ENCODE measurements at places on chromosomes 6 and 20.

- DNase-seq, result no peak
Measured at GRCh38 chr6:125888989-125889656, 67.4 kb upstream of the HINT3 start.

DNA sequence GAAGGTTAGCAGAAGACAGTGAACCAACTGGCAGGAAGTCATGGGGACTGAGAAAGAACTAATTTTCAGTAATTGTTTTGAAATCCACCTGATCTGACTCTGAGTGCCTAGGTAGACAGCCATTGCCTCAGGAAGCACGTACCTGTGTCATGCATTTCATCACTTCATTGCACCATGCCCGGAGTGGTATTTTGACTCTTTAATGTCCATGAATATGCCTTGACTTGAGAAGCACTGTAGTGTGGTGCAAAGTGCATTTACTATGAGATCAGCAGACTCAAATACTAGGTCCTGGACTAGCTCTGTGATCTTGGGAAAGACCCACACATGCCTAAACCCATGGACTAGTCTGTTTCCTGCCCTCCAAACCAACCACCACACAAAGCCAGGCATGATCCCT is 370.9 kb upstream of the MARCKS start:
- DNase-seq, result no peak

GRCh38 chr20:50916257-50916656 is 15.0 kb downstream of the ADNP start:
- DNase-seq, result no peak

- DNase-seq, result no peak
Measured at GRCh38 chr6:45997875-45998506, 17.7 kb downstream of the CLIC5 start.

- DNase-seq, result no peak
Measured at GRCh38 chr20:48404598-48404997, 423.2 kb downstream of the PREX1 start.

DNA sequence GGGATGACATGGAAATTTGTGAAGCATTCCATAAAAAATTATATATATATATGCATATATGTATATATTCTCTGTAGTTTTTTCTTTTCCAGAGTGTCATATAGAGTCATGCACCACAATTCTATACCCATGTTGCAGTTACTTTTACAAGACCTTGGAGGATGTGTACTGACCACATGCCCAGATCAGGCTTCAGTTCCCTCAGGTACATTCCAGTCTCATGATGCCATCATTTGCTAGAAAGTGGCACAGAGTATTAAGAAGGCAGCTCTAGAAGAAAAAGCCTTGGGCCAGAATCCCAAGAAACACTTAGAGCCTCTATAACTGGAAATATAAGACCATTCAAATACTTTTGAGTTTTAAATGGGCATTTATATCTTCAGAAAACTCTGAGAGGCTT is 685.5 kb upstream of the FLRT3 start:
- DNase-seq, result no peak

DNA sequence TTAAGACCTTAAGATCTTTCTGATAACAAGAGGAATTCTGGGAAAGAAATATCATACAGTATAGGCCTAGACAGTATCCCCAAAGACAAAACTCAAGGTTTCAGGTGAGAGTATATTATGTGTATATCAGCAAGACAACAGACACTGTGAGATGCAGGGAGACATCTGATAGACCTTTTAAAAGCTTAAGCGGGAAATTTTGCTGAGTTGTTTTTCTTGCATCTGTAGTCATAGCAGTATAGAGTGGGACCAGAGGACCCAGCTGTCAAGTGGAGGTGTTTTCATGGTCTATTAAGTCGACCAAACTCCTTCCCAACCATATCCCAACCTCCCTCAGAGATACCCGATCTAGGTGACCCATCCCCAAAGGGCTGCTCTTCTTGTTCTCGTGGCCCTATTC is 98.1 kb upstream of the THEMIS start:
- DNase-seq, result no peak

- no peak for DNase-seq
Measured at GRCh38 chr6:150229436-150230163, 86.8 kb downstream of the PPP1R14C start.
